ENCODE measurements at places on chromosomes 7 and 10.

DNA sequence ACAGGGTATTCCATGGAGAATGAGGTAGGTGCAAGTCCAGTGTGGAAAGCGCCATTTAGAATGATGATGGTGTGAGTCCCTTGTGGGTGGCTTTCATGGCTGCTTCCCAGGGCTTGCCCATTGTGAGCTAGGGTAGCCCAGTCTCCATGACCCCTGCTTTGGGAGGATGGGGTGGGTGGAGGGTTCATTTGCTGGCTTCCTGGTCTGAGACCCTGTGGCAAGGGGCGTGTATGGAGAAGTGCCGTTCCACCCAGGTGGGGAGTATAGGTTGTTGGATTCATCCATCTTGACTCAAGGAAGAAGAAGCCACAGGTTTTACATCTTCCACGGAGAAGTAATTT is 27.7 kb downstream of the CCM2 start:
- DNase-seq, result no peak

- no peak for DNase-seq
Observed at GRCh38 chr7:45239486-45239885, 81.9 kb downstream of the RAMP3 start.

DNA sequence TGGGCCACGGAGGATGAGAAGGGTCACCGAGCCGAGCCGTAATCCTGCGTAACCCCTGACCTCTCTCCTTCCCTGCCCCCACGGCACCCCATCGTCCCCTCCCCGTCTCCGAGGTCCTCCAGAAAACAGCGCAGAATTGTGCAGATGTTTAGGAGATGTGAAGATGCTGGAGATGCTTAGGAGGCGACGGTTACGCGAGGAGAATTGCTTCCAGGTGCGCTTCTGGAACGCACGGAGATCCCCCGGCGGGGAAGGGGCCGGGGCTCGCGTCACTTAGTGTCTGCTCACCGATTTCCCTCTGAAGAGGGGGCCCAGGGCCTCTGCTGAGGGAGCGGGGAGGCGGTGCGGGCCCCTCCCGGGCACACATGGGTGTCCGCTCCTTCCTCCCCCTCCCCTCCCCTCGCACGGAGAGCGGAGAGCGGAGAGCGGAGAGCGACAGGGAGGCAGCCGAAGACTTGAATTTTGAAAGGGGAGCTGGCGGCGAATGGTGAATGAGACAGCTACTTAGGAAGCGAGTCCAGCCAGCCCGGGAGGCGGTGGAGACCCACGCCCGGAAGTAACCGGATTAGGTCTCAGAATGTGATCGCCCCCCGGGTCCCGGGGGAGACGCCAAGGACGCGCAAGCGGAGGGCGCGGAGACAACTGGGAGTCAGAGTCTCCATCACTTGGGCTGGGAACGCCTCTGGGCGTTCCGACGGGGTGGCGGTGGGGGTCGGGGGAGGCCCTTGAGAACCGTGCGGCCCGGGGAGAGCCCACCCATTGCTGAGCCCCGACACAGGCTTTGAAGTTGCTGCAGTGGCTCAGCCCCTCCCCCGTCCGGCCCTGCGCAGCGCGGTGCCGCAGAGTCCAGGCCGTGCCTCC is 8.7 kb upstream of the EN2 start:
- no peak for DNase-seq

DNA sequence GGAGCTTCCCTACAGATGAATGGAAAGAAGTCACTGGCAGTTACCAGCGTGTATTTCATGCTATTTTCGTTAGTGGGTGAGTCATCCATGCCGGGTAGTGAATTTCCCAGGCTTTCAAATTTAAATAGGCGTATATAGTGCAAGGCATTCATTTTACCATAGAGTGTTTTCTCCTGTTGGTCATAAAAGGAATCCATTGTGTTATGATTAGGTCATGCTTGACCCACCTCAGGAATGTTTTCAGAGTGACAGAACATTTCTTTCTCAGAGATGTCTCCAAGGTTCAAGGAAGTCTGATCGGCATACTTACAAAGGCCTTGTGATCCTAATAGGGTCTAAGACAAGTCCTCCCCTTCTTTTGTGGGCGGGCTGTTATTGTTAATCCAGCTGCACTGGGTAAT is 110.7 kb downstream of the AKR1D1 start:
- DNase-seq, result peak; percentile 36

- DNase-seq, result no peak
Observed at GRCh38 chr7:13091974-13092707, 404.7 kb downstream of the ARL4A start.

- no peak for DNase-seq
Observed at GRCh38 chr10:124175701-124176348, 82.4 kb upstream of the CHST15 start.

DNA sequence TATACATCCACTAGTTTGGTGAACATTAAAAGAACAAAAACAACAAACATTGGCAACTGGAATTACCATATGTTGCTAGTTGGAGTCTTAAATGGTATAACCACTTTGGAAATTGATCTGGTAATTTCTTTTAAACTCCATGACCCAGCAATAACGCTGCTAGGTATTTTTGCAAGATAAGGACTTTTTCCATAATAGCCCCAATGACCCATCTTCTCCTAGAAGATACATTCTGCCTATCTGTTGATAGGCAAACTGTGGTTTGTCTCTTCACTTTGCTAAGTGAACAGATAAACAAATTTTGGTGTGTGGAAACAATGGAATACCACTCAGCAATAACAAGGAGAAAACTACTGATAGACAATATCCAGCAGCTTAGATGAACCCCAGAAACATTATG is 30.6 kb upstream of the MTURN start:
- DNase-seq, result no peak

- DNase-seq, result peak; percentile 20
Observed at GRCh38 chr10:86599729-86600128, 54.6 kb upstream of the OPN4 start.

GRCh38 chr10:23363793-23364135 is 19.2 kb upstream of the C10orf67 start:
- DNase-seq, result no peak

GRCh38 chr7:150367677-150368095 is 936 bp upstream of the REPIN1 start:
- DNase-seq, result no peak
